ENCODE measurements at places on chromosomes 5 and 9.

GRCh38 chr5:43425983-43426382 is 13.8 kb upstream of the CCL28 start:
- peak; percentile 74 for DNase-seq

DNA sequence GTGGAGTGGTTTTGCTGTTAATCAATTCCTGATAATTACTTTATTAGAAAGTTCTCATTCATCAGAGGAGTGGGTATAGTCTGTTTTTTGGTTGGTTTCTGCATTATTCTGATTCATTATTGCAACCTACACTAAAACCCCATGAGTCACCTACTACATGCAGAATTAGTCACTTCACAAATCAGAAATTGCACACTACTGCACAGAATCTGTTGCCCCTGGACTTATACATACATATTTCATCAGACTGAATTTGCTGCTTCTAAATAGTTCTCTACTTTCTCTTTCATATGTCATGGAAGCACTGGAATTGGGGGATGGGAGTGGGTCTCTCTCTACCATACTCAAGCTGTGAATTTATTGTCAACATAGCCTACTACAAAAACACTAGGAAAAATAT is 585.1 kb downstream of the DNAH5 start:
- peak; percentile 83 for DNase-seq

DNA sequence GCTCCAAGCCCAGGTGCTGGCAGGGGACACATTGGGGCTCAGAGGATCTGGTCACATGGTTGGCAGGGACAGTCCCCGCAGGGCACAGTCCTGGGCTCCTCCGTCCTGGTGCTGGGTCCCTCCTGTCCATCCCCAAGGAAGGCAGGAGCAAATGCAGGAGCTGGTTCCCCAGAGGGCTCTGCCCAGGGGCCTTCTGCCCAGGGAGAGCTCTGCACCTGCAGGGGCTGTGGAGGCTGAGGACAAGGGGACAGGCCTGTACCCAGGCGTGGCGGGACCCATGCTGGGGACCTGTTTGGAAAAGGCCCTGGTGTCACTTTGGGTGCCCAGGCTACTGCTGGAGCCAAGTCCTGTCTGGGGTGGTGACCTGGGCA is 7.2 kb downstream of the SPATA31E1 start:
- DNase-seq = no peak

- peak; percentile 87 for DNase-seq
These were observed 36.3 kb downstream of the VCP start for GRCh38 chr9:35035851-35036701.

DNA sequence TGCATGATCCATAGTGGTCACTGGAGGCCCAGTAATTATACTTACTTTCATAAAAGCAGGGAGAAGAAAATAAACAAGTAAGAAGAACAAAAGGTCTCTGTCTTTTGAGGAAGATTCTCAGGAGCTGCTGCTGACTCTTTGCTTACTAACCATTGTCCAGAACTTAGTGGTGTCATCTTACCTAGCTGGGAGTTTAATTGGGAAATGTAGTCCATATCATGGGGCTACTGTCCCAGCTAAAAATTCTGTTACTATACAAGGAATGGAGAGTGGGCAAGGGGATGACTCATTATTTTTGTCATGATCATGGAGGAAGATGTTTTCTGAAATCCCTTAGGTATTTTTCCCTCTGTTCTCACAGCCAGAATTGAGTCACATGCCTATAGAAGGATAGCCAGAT is 639.3 kb downstream of the MTRR start:
- peak; percentile 2 for DNase-seq

GRCh38 chr5:151800532-151800931 is 28.8 kb downstream of the G3BP1 start:
- DNase-seq = no peak

Measured in ELR (cell line).